ENCODE measurements at places on chromosomes 5 and 9.
A peak's percentile ranks its signal among the peaks of the same experiment; 100 is the strongest.

DNA sequence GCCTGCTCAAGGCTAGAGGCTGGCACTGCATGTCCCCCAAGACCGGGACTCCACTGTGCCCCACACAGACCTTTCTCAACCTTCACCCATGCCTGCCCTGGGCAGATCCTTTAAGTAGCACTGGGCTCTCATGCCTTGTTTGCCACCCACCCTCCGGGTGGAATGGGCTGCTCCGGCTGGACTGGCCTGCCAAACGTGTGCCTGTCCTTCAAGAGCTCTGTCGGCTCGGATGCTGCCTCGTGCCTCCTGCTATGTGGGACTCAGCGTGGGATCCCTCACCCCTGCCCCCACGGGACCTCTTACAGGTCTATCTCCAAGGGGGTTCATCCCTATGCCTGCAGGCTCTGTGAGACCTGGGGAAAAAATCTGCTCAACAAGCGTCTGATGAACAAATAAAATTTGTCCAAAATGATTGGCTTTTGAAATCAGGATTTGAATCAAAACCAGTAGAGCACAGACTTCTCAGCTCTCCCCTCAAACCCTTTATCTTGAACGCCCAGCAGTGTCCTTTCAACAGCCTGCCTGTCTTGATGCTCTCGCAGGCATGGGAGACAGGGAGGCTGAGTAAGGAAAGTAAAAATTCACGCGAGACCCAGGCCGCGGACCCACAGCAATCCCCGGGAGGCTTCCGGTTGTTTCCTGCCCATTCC is 56.3 kb downstream of the CRB2 start:
- DNase-seq: no peak

- DNase-seq: no peak
Measured at GRCh38 chr5:41213340-41213739, at the start of gene C6. Gene C6, minus strand, starts transcription at chr5:41213532. Its CDS starts 10,302 bp downstream, at chr5:41203230.

- no peak for DNase-seq
Measured at GRCh38 chr5:41559184-41559583, 48.8 kb upstream of the PLCXD3 start.

DNA sequence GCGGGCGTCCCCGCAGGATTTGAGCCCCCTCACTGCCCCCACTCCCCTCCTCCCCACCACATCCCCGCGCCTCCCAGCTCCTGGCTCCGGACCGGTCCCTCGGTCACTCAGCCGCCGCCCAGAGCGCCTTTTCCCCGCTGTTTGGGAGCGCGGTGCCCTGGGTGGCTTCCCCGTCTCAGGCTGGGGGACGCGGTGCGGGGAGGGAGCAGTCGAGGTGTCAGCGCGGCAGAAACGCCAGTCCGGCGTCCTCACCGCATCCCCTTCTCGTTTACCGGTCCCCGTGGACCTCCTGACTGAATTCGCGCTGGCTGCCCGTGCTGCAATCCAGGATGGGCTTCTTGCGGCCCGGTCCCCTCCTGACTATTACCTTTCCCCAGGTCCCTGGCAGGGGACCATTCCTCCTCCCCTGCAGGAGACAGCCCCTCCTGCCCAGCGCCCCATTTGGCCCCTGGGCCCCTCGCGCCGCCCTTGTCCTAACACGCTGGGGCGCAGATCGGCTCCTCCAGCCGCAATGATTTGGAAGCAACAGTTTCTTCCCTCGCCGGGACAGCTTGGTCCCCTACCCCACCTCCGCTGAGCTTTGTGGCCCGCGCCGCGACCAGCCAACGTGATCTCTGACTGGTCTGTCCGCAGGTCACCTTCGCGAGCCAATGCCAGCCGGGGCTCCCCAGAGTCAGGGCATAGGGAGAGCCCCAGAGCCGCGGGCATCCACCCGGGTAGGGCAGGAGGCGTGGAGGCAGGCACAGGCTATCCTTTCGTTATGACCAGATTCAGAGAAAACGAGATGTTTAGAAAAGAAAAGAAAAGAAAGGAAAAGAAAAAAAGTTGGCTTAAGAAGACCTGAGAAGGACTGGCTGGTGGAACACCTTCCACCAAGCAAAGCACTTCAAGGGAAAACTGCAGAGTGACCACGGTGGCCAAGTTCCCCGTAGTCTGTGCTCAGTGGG is 1.2 kb downstream of the ANKRD33B start:
- no peak for DNase-seq

GRCh38 chr5:86152988-86153560 is 464.7 kb upstream of the COX7C start:
- no peak for DNase-seq

GRCh38 chr5:82560969-82561368 is 282.8 kb upstream of the RPS23 start:
- no peak for DNase-seq

GRCh38 chr5:60162441-60162840 is 268.9 kb upstream of the PDE4D start:
- DNase-seq: no peak

- peak; percentile 21 for DNase-seq
Measured at GRCh38 chr5:55533521-55534435, 986 bp downstream of the PLPP1 start.

GRCh38 chr9:91174772-91175171 is 186.9 kb downstream of the AUH start:
- no peak for DNase-seq

DNA sequence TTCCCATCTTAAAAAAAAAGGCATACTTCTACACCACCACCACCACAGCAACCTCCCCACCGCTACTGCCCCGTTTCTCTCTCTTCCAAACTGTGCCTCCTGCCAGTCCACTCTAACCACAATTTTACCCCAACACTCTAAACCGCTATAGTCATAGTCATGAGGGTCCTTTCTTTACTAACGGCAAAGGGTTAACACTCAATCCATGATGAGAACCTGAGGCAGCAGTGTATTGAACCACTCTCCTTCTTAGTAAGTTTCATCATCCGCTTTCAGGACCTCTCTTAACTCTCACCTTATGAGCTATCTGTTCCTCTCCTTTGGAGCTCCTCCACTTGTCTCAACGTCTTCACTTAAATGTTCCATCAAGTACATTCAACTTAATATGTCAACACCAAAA is 34.0 kb downstream of the IDNK start:
- DNase-seq: no peak

DNA sequence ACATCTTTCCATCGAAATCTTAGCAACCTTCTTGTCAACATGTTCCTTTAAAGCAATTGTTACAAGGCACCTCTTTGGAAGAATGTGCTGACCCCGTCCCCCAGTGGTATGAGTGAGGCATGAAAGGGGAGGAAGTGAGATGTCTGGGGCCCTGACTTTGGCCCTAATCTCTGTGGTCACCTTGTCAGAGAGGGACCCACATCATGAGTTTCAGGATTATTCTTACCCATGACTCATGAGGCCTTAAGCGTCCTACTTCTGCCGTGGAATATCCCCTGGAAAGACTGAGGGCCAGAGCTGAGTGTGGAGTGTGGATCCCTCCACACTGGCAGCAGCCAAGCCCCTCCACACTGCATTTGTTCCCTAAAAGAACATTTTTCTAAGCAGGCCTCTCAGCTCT is 81.2 kb downstream of the FSTL4 start:
- DNase-seq: no peak

DNA sequence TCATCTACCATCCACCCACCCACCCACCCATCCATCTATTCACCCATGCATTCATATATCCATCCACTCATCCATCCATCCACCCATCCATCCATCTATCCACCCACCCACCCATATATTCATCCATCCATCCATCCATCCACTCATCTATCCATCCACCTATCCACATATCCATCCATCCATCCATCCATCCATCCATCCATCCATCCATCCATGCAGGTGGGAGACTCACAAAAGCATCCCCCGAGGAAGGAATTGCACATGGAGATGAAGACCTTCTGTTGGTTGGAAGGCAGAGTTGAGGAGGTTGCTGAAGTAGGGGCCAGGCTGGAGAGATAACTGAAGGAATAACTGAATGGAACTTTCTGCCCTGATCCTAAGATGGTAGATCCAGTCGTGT is 126.9 kb downstream of the RGS3 start:
- no peak for DNase-seq

DNA sequence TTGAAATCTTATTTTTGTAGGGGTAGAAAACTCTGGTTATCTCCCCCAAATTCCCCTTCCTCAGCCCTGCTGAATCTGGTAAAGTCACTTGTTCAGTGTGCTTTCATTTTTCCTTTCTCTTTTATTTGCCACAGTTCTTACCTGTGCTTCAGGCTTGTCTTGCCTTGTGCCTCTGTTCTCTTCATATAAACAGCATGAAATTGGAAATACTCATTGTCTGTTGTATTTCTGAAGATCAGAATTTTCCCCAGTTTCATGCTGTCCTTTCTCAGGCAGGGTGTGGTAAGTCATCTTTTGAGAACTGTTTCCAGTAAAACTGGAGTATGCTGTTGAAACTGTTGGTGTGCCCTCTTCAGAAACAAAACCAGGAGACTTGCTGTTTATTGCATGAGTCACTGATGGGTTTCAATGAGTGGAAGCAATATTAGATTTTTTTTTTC is 7.0 kb downstream of the PAM start:
- peak; percentile 40 for DNase-seq

DNA sequence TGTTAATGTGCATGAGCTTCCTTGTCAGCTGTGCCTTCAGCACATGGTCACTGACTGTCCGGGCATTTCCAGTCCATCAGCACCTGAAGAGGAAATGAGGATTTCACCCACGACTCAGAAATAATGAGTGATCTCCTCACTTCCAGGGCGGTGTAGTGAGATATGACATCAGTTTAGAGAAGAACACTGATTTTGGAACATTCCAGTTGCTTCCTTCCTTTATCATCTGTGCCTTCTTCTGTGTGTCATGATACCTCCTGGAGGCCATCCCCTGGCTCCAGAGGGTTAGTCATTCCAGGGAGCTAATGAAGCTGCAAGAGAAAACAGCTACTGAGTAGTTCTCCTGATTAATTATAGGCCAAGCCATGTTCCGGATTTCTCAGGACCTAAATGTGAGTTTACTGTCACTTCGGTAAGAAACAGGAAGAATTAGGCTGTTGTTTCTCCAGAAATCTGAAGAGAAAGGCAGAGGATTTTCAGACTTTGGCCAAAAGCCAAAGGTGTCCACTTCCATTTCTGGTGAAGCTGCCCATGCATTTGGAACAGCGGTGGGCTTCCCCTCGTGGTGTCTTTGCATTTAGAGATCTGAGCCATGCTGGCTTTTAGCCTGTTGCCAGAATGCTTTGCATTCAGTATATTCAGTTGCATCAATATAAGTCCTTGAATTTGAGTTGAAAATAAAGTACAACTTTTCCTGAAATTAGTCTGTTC is 161.3 kb upstream of the OTULINL start:
- DNase-seq: no peak

DNA sequence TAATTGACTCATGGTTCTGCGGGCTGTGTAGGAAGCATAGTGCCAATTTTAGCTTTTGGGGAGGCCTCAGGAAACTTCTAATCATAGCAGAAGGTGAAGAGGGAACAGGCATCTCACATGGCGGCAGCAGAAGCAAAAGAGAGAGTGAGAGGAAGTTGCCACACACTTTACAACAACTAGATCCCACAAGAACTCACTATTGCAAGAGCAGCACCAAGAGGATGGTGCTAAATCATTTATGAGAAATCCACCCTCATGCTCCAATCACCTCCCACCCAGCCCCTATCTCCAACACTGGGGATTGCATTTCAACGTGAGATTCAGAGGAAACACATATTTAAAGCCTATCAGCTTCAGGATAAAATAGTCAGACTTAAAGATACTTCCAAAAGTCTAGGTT is 36.1 kb upstream of the LPAR1 start:
- no peak for DNase-seq

- DNase-seq: no peak
Measured at GRCh38 chr5:95935553-95936100, 26.0 kb downstream of the ELL2 start.

DNA sequence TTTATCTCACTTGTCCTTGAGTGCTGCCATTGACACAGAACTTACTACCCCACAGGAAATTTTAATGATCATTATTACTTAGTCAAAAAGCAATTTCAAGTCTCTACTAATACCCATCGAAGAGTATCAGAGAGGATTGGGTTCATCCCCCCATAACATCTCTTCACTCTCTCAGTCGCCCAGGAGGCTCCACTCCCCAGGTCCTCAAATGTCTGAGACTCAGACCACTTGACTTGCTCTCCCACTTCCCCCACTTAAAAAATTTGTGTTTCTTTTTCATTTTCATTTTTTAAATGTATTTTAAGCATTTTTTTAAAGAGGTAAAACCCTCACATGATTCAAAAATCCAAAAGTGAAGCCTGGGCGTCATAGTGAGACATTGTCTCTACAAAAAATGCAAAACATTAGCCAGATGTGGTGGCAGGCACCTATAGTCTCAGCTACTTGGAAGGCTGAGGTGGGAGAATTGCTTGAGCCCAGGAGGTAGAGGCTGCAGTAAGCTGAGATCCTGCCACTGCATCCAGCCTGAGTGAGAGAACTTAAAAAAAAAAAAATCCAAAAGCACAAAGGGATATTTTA is 56.8 kb upstream of the TRAF1 start:
- DNase-seq: no peak

- no peak for DNase-seq
Measured at GRCh38 chr5:150548123-150548522, 40.2 kb downstream of the NDST1 start.

GRCh38 chr5:170413897-170414296 is 24.7 kb upstream of the KCNMB1 start:
- DNase-seq: no peak

GRCh38 chr9:87798261-87798833 is 72.4 kb downstream of the CTSL start:
- no peak for DNase-seq

GRCh38 chr9:113623851-113624485 is 160.4 kb downstream of the RGS3 start:
- DNase-seq: no peak

GRCh38 chr9:124285903-124286291 is 28.1 kb downstream of the NEK6 start:
- DNase-seq: peak; percentile 91

- no peak for DNase-seq
Measured at GRCh38 chr9:131800843-131801242, 61.0 kb upstream of the RAPGEF1 start.

DNA sequence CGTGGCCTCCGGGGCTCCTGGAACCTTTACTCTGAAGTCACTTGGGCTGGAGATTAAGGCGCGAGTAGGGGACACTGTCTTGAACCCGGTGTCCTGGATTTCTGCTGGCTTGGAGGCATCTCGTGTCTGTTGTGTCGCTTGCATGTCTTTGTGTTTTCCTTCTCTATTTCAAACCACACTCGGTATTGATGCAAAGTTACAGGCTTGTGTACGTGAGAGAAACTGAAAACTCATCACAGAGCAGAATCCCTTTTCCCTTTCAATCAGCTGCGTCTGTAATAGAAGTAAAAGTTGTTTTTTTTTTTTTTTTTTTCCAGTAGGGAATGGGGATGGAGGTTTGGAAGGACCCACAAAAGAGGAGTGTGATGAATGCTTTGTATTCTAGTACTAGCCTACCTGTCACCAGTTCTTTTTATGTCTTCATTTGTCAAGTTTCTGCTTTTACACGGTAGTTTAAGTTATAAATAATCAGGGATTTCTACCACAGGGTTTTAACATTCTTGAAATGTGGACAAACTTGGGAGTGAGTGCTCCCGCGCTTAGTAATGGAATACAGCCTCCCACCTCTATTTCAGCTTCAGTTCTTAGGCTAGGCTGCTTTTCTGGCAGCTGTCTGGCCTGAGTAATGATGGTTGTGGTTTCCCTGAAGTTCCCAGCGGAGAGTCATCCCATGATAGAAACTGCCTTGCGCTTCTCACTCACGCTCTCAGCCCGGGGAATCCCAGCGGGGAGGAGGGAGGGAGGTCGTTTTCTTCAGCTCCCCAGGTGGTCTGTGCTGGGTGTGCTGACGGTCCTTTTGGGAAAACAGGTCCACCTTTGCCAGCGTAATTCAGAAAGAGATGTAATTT is 763 bp downstream of the TJP2 start:
- peak; percentile 94 for DNase-seq

Data from skeletal muscle cell (primary cell).